GM03348 (cell line): ENCODE measurements at places on chromosomes 16 and 17.

GRCh38 chr17:73172252-73172651 is 7.4 kb downstream of the SSTR2 start:
- DNase-seq: no peak

GRCh38 chr17:63370696-63371095 is 75.4 kb downstream of the CYB561 start:
- peak; percentile 52 for DNase-seq

DNA sequence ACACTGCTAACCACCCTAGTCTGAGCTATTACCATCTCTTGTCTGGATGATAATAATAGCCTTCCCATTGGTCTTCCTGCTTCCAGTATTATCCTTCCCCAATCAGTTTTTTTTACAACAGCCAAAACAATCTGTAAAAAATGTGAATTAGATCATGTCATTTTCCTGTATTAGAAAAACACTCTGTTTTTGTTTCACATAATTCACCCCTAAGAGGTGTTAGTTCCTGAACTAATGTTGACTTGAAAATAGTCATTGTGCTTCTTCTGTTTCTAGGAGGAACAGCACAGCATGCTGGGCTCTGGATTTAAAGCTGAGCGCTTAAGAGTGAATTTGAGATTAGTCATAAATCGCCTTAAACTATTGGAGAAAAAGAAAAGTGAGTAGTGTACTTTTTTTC is 20.0 kb downstream of the IST1 start:
- no peak for DNase-seq

GRCh38 chr17:2223617-2223927 is 80.0 kb downstream of the SMG6 start:
- DNase-seq: no peak

DNA sequence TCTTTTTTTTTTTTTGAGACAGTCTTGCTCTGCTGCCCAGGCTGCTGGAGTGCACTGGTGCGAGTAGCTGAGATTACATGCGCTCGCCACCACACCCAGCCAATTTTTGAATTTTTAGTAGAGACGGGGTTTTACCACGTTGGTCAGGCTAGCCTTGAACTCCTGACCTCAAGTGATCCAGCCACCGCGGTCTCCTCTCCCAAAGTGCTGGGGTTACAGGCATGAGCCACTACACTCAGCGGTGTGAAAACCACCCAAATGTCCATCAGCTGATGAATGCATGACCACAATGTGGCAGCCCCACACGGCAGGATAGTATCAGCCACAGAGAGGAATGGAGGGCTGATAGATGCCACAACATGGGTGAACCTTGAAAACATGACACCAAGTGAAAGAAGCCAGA is 2.1 kb downstream of the P2RX5 start:
- no peak for DNase-seq
